ENCODE measurements at places on chromosomes 12 and 14.

DNA sequence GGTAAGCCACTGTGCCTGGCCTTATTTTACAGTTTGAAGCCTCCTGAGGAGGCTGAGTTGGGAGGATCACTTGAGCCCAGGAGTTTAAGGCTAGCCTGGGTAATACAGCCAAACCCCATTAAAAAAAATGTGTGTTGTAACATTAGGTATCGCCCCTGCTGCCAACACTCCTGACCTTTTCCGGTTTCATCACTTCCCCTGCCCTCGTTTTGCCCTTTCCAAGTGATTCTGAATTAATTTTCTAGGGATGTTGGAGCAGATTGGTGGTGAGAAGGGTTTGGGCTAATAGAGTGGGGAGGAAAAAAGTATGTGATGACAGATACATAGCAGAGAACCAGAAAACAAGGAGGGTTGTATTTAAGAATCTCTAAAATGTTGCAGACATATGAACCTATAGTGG is 25.6 kb upstream of the C12orf71 start:
- no peak for DNase-seq

- no peak for DNase-seq
These were observed 15.7 kb downstream of the NR1H4 start for GRCh38 chr12:100489251-100489820.

GRCh38 chr12:83945871-83946270 is 966.7 kb downstream of the SLC6A15 start:
- DNase-seq: no peak

DNA sequence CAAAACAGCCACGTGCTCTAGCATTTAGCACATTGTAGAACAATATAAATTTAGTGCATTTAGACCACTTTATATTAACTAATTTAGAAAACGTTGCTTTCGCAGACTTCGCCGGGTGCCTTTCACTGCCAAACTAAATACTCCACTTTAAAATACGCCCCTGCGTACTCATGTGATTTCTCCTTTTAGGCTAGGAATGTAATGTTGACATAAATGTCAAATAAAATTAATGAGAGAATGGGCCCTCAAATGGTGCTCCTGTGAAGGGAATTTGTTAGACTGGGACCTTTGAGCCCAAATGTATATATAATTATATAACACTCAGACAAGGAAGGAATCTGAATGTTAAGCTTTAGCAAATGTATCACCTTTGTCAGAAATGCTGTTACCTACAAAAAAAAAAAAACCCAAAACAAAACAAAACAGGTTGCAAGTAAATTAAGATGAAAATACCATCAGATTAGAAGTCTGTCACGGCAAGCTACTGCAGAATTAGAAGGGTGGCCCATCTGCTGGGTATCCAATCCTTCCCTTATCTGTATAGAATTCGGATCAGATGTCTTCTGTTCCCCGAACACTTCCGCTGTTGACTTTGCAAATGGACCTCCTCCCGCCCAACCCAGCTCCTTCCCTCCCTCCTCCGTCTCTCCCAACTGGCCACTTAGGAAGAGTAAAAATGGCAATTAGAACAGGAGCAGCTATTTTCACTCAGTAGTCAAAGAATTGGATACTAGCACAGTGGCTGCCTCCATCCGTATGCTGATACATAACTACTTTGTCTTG is 159.3 kb upstream of the FOXN3 start:
- no peak for DNase-seq

DNA sequence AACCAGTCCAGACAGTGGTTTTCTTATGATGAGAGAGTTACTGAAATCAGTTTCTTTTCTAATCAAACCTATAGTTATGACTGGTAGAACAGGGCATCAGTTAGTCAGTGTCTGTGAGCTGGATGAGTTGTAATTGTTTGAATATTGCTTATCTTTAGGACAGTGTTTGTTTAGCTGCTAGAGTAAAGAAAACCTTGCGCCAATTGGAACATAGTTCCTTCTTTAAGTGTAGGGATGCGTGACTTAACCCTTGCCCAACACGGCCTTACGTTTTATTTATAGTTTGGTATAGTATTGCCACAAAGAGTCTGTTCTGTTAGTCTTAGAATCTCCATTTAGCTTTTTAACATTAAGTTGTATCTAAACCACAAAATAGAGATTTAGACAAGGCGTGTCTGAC is 572.6 kb downstream of the SLC16A7 start:
- DNase-seq: no peak

DNA sequence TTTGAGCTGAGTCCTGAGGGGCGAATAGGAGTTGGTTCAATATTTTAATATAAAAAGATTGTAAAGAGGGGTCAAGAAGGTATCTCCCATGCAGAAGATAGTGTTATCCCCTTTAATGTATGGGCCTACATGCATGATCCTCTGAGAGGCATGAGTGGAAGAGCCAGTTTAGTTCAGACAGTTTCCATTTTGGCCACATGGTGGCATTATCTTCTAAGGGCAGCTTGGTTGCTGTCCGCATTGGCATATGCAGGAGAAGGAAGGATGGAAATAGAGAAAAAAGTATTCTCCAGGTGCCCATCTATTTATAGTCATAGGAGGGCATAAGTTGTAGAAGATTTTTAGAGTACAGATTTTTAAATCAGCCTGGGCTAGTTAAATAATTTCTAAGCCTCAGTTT is 5.4 kb downstream of the SAMD4A start:
- no peak for DNase-seq

DNA sequence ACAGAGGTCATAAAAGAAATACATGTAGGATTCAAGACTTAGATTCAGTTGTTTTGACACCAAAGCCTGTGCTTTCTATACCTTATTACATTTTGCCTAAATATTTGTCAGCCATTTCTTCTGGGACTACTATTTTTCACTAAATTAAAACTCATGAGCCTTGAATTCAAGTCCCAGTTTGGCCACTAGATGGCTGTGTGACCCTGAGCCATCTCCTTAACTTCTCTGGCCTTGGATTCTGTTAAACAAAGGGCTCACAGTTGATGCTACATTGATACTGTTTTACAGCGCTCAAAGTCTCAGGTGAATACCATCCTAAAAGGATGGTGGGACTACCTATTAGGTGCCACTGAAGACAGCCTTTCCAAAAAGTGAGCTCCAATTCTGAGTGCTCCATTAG is 39.6 kb upstream of the CCDC198 start:
- no peak for DNase-seq

- DNase-seq: no peak
These were observed 61.7 kb downstream of the FBXO34 start for GRCh38 chr14:55332654-55333570.

- DNase-seq: peak; percentile 57
These were observed 73.0 kb upstream of the FICD start for GRCh38 chr12:108442067-108442466.

DNA sequence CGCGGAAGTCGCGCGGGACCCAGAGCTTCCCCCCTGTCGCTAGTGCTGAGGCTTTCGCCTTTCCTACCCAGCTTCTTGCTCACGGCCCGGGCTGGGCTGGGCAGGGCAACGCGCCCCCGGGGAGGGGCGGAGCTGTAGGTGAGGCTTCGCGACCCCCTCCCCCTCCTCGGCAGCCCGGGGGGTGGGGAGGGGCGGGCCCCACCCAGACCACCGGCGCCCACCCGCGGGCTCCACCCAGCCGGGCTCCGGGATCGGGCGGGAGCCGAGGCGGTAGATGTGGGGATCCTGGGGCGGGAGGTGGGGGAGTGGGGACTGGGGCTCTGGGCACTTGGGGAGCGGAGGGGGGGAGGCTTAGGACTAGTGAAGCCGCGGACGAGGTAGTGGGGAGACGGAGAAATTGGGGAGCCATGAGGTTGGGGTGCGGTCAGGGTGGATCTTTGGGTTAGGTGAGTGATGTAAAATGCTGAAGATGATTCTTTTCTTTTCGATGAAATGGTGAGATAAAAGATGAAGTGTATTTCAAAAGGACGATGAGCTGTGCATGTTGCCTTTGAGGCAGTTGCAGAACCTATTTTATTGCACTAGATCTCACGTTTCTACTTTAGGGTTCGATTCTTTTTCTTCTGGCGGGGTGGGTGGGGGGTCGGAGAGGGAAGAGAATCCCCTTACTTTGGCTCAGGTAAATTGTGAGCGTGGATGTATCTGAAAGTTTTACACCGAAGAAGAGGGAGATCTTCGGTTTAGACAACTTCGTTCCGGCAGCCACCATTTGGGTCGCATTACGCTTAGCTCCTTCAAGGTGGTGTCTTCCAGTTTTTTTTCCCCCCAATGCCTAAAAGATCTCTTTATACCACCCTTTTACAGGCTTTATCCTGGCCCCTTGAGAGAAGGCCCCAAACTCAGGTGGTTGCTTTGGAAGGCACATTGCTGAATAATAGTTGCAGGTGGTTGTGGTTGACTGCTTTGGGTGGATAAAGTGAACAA is 619 bp downstream of the ERC1 start:
- DNase-seq: peak; percentile 41

GRCh38 chr12:50056639-50056976 is 788 bp upstream of the ASIC1 start:
- DNase-seq: no peak

- no peak for DNase-seq
These were observed 26.1 kb upstream of the APOLD1 start for GRCh38 chr12:12759234-12759915.

Measured in H1 (cell line).